SK-N-DZ (cell line): ENCODE measurements at places on chromosomes 7 and 10.

GRCh38 chr10:122468926-122469781 is 7.8 kb downstream of the HTRA1 start:
- DNase-seq: no peak

GRCh38 chr7:70571961-70572360 is 560.0 kb upstream of the GALNT17 start:
- no peak for DNase-seq

- DNase-seq: no peak
Observed at GRCh38 chr7:53642361-53642760, 606.9 kb downstream of the POM121L12 start.

DNA sequence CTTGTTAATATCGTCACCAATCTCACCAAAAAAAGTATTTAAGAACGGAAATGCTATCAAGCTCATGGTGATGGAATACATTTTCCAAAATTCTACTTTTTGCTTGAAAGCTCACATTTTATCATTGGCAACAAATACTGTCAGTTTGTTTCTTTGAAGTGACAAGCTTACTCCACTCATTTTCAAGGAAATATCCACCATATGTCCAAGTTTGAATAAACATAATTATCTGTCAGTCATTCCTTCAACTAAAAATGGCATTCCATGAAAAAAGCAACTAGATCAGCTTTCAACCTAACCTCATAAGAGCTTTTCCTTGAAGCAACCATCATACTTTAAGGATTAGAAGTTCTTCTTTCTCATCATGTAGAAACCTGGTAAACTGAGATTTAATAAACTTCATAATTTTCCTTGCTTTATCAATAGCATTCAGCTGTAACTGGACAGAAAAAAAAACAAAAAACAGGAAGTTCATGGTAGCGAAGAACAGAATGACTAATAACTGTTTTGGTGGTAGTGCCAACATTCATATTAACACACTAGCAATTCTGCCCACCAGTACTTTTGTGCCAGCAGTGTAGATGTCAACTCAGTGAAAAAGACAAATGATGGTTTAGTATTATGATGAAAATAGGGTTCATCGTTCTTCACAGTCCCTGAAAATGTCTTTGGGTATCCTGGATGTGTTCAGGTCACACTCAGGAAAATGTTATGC is 764.9 kb downstream of the GRM8 start:
- DNase-seq: no peak

GRCh38 chr7:65448816-65449504 is 75.3 kb downstream of the ZNF92 start:
- DNase-seq: no peak

GRCh38 chr10:95169522-95169921 is 24.5 kb upstream of the ACSM6 start:
- DNase-seq: no peak

- DNase-seq: no peak
Observed at GRCh38 chr10:81367132-81367531, 507.9 kb upstream of the NRG3 start.

DNA sequence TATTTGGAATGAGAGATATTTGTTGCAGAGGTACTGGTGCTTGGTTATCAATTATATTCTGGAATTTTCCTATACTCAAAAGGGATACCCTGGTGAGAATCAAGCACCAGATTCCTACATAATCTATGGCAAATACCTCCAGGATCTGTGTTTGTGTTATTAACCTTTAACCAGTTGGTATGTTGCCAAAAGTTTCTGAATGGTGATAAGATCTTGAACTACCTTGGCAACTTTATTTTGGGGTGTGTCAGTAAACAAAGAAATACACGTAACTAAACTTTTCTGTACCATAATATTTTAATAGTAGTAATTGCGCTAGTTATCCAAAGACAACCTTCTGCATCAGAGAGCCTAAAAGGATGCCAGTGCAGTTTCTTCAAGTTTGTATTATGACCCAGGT is 13.4 kb downstream of the SCIN start:
- DNase-seq: no peak

GRCh38 chr7:157412491-157413180 is 75.8 kb downstream of the DNAJB6 start:
- no peak for DNase-seq

GRCh38 chr10:87864496-87865059 is 1.2 kb downstream of the PTEN start:
- peak; percentile 47 for DNase-seq

- DNase-seq: no peak
Observed at GRCh38 chr10:63133821-63134557, 861 bp downstream of the NRBF2 start.

DNA sequence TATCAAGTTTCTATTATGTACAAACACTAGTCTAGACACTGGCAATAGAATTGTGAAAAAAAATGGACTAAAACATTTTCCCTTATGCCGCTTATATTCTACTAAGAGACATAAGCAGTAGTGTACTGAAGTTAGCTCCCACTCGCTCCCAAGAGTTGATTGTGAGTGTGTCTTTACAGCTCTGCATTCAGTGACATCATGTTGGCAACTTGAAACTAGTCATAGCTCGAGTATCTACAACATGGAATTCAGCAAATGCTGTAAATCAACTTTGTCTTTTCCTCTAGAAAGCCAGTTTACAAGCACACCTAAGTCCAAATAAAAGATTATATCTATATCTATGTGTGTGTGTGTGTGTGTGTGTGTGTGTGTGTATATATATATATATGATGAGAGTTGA is 58.8 kb upstream of the MAGI2 start:
- DNase-seq: no peak

DNA sequence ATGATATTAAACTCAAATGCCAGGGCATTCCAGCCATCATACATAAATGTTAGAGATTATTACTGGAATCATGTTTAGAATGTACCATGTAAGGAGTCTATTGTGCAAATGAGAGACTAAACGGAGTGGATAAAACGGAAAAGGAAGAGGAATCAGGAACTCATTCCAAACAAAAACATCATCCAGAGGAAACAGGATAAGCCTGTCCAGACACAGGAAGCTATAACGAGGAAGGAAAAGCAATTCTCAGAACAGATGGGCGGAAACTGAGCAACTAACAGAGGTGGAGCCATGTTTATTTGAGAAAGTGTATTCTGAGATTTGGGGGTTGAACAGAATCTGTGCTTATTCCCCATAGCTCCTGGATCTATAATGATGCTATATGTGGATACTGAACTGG is 52.3 kb upstream of the TRIM24 start:
- no peak for DNase-seq

GRCh38 chr10:126937026-126937425 is 31.8 kb downstream of the DOCK1 start:
- no peak for DNase-seq

DNA sequence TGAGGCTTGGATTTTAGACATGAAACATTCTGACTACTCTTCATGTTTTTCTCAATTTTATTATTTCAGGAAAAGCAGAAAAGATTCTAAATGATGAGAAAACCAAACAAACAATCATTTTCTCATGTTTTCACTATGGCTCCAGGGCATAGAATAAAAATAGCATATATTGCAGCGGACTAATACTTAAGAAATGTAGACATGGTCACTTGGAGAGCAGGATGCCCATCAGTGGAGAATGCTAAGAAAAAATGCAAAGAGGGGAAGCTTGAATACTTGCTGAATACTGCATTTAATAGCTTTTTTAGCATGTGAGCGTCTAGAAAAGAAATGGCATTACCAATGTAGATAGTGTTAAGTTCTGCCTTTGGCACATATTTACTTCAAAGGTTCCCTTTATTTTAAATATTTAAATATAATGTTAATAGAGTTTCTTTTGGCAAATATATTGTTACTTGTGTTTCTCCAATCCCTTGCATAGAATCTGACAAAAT is 107.9 kb downstream of the PPP1R17 start:
- no peak for DNase-seq

DNA sequence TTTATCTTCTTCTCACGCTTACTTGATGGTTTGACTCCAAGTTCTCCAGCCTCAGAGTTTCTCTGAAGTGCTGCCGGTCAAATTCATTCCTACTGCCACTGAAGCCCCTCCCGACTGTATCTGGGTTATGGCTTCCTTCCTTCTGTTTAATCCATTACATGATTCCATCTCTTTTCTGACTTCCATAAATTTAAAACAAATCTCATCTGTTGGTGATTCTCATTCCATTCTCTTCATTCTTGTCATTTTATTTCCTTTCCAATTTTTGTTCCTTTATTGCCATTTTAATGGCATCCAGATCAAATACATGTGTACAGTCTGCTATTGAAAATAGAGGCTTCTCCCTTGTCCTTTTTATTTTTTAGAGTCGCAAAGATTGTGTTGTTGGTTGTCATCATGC is 25.4 kb upstream of the HIBADH start:
- no peak for DNase-seq

DNA sequence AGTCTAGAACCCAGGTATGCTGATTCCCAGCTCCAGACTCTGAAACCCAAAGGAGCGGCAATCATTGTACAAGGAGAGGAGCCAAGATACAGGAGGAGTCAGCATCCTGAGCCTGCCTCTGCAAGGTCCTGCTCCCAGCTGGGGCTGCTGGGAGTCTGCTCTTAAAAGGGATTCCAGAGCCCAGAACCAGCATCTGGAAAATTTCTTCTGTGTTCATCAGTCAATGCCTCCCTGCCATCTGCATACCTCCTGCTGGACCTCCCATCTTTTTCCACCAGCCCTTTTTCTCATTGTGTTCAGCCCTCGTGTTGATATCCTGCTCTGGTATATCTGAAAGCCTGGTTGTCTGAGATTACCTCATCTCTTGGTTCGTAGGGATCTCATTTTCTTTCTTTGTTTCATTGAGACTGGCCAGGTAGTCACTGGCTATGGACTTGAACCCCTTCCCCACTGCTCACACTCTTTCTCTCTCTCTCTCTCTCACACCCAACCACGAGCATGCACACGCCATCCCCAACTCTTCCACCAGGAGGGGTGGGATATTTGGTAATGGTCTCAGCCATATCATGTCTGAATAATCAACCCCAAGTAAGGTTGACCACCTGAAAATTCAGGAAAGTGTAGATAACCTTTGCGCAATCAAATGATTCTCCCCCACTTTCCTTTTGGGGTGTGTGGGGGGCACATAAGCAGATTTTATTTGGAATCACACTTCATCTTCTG is 608.8 kb downstream of the LRMDA start:
- DNase-seq: no peak

- peak; percentile 53 for DNase-seq
Observed at GRCh38 chr7:45574669-45575500, 717 bp downstream of the ADCY1 start.

DNA sequence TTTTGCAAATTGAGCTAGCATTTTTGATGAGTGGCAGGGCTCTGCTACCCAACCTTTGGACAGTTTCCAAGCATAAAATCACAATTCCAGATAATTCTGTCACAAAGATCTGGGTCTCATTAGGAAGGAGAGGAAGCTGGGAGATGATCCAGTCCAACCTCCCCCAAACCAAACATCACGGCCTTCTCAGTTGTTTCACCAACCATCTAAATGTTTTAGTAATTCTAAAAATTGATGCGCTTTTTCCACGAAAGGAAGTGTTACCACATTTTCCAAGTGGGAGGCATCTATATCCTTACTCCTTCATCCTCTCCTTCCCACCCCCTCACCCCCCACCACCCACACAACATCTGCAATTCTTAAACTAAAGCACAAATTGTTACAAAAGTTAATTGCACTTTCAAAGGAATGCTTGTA is 108.3 kb downstream of the EGFR start:
- DNase-seq: no peak

DNA sequence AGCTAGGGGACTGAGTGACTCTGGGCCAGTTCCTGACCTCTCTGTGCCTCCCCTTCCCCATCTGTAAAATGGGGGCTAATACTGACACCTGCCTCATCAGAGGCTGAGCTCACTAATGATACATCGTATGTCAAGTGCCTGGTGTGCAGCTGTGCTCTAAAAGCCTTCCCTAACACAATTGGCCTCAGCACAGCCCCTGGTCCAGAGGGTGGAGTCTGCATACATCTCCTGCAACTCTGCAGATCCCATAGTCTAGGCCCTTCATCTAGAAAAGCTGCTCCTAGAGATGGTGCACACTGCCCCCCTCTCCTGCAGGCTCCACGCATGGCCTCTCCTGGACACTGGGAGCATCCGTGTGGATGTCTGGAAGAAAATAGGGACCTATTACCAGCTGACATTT is 255.0 kb downstream of the RPS24 start:
- peak; percentile 81 for DNase-seq

DNA sequence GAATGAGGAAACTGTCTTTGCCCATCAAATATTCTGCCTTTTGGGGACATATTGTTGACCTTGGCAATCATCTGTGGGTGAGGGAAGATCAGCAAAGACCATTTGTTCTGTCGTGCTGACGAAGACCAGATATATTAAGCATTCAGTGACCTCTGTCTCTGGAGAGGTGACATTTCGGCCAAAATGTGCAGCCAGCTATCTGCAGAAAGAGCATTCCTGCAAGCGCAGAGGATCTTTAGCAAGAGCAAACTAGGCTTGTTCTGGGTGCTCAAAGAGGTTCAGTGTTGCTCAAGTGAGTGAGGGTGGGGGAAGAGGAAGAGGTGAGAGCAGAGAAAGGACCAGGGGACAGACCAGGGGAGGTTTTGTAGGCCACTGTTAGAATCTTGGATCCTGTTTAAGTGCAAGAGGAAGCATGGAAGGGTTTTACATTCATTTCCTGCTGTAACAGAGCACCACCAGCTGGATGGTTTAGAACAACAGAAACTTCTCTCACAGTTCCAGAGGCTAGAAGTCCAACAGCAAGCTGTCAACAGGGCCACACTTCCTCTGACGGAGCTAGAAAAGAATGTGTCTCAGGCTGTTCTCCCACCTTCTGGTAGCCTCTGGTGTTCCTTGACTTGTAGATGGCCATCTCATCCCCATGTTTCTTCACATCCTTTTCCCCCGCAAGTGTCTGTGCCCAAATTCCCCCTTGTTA is 11.2 kb downstream of the C10orf120 start:
- DNase-seq: no peak

DNA sequence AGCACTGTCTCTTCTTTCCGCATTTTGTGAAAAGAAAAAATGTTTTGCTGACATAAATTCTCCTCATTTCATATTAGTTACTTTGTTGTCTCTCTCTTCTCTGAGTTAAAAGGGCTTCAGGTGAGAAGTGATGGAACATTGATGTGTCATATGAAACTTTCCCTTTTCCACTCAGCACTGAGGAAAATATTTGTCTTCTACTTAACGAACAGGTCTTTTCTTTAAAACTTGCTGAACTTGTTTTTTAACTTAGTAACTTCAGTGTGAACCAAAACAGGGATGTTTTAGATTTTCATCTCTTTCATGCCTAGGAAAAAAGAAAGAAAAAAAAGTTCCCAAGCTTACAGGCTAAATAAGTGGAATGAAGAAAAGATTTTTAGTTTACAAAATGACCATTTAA is 19.0 kb upstream of the TSPAN12 start:
- no peak for DNase-seq

DNA sequence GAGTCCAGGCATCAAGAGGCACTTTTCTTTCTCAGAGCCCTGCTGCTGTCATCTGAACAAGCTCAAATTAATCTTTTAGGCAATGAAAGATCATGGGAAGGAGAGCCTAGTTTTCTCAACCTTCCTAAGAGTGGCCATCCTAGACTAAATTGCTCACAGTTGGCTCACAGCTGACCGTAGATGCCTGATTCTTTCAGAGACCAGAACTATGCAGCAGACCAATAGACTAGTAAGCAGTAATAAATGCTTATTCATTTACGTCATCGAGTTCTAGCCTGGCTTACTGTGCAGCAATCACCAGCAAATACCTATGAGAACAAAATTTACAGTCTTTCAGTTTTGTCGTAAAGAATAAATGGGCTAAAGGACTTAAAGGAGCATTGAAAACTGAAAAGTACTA is 602.9 kb upstream of the GHITM start:
- DNase-seq: no peak

GRCh38 chr7:121547544-121548092 is 151.5 kb upstream of the FAM3C start:
- DNase-seq: peak; percentile 68
